Amniotic stem cell (primary cell): ENCODE measurements at places on chromosomes 3 and 15.
A peak's percentile ranks its signal among the peaks of the same experiment; 100 is the strongest.

GRCh38 chr3:183455089-183455488 is 26.7 kb upstream of the MCF2L2 start:
- no peak for DNase-seq

DNA sequence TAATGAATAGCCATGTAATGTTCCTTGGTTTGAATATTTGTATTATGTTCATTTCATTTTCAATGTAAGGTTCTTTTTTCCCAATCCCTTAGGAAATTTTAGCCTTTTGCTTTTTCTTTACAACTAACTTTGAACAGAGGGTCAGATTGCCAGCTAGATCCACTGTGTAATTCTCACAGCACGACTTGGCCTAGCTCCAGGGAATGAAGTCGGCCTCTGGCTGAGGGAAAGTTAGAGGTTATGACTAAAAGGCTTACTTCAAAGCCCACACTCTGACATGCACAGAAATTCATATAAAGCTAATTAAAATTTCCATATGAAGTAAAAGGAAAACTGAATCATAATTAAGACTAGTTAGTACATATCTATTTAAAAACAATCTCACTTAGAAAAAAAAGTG is 38.7 kb downstream of the ROBO1 start:
- no peak for DNase-seq

DNA sequence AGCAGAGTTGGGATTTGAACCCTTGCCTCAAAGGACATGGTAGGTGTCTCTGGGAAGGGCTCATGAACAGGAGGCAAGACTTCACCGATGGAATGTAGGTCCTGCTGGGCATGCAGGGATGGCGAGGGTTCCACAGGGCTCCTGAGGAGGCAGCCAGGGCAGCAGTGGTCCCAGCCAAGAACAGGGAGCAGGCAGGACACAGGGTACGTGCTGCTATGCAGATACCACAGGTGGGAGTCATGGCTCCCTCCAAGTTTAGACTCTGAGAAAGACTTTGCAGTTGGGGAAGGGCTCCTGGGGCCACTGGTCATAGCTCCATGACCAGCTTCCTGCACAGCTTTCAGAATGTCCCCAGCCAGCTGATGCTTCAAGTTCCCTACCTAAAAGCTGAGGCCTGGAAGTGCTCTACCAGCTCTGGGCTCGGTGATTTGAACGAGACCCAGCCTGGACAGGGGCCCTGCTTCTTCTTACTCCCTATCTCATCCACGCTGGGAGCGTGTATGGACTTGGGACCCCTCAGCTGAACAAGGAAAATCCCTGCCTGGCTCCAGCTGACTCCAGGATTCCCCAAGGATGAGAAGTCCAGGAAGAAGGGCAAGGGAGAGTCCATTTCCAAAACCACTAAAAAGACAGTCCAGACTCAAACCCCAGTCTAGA is 747 bp downstream of the MYL3 start:
- no peak for DNase-seq

DNA sequence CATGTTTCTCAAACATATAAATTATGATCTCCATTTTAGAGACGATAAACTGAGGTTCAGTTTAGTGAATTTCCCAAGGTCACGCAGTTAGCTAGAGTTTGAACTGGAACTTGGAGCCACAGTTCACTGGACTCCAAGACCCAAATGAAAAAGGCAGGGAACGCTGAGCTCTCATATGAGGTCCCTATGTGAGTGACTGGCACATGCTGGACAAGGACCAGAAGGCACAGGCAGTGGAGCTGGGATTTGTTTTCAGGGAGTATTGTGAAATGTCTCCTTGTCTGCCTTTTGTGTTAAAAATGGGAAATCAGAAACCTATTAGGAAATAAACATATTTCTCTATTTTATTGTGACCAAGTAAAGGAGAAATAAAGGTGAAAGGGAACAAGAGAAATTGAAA is 63.5 kb downstream of the MESD start:
- no peak for DNase-seq

GRCh38 chr3:11734-12133 is 184.8 kb upstream of the CHL1 start:
- DNase-seq, result no peak

GRCh38 chr3:141663993-141664392 is 74.1 kb upstream of the RNF7 start:
- DNase-seq, result no peak

DNA sequence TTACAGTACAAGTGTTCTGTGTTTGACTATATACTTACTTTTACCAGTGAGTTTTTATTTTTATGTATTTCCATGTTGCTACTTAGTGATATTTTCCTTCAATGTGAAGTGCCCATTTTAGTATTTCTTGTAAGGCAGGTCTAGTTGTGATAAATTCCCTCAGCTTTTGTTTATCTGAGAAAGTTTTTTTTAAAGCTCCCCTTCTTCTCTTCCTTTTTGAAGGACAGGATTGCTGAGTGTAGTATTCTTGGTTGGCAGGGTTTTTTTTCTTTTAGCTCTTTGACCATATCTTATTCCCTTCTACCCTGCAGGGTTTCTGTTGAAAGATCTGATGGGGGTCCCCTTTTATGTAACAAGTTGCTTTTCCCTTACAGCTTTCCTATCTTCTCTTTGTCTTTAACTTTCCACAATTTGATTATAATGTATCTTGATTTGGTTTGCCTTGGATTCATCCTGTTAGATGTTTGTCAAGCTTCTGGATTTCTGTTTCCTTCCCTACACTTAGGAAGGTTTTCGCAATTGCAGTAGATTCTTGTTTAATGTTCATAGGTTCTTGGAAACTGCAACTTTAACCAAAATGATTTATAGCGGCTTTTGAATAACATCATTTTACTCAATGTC is 7.9 kb downstream of the PLAAT1 start:
- no peak for DNase-seq

GRCh38 chr15:77581896-77582569 is 50.7 kb downstream of the LINGO1 start:
- no peak for DNase-seq

- no peak for DNase-seq
Observed at GRCh38 chr15:31485431-31485830, 158.8 kb downstream of the KLF13 start.

DNA sequence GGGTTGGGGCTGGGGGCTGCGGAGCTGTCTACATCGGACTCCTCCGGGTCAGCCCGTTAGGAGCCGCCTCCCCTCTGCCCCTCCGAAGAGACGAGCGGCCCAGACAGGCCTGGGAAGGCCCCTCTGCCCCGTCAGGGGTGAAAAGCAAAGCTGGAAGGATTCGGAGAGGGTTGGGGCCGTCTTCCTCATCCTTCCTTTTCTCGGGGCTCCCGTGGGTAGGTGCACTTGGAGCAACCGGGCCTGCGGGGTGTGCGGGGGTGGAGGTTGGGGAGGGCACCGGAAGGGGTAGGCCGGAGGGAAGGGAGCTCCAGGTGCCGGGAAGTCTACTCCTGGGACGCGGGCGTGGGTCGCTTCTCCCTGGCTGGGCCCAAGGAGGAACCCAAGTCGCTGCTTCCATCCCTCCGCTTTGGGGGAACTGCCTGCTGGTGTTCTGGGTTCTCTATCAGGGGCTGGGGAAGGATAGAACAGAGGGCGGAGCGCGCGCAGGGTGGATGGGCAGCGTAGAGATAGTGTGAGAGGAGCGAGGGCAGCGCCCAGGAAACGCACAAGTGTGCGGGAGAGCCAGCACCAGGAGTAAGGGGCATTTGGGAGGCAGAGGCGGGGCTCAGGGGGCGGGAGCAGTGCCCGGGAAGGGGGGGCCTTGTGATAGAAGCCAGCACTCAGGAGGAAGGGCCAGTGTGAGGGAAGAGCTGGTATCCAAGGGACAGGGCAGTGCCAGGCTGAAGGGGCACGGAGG is 590 bp downstream of the POLR2H start:
- peak; percentile 68 for DNase-seq
